ENCODE measurements at places on chromosomes 12 and 14.

GRCh38 chr12:100986595-100987547 is 192.3 kb downstream of the ANO4 start:
- no peak for ATAC-seq

- no peak for ATAC-seq
Measured at GRCh38 chr14:75751296-75751695, 90.2 kb downstream of the TTLL5 start.

DNA sequence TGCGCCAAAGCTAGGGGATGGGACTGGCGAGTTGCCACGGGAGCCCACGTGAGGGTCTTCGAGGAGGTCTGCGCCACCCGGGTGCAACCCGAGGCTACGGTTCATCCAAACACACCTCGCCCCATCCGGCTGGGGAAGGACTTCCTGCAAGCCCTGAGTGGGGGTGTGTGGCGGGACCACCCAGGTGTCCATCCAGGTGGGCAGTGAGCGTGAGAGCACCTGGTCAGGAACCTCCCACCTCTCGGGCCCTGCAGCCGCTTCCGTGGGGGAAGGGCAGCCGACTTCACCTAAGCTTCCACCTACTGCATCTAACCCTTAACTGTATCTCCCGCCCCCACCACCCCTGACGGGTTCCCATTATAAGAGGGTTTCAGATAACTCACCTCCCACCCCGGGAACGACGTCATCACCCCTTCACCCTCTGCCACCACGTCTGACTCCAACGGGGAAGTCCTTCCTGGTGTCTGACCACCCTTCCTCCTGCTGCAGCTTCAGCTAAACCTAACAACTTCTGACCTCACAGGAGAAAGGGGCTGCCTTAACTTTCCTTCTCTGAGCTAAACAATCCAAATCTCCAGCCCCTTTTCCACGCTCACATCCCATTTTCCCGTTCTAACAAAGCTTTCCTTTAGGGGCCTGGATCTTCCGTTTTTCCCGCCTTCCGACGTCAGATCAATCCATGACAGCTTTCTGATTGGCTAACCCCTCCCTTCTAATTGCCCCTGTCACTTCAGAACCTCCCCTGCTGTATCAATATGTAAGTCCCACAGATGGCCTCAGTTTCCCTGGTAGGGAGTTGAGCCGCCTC is 27.4 kb upstream of the SMUG1 start:
- ATAC-seq: no peak

GRCh38 chr14:39203659-39204606 is 28.9 kb downstream of the PNN start:
- peak; percentile 68 for ATAC-seq

DNA sequence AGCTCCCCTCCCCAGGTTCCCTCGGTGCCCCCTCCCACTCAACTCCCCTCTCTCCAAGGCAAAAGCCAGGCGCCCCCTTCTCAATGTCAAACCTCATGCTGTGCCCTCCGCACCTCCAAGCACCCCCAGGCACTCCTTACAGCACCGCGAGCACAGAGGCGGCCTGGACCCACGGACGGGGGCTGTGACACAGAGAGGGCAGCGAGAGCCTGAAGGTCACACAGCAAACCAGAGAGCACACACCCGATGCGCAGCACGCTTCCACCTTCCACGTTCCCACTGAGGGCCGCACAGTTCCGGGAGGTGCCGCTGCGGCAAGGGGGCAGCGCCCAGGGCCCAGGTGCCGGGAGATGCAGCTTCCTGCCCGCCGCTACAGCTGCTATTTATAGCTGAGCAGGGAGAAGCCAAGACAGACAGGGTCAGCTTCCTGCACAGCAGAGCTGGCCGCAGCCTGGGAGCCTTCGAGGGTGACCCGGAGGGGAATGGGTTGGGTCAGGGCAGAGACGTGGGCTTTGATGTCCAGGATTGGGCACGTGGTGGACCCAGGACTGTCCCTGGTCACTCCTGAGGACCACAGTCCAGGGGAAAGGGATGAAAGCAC is 12.9 kb downstream of the NCOR2 start:
- no peak for ATAC-seq

- no peak for ATAC-seq
Measured at GRCh38 chr12:24138041-24138440, 188.6 kb upstream of the SOX5 start.

DNA sequence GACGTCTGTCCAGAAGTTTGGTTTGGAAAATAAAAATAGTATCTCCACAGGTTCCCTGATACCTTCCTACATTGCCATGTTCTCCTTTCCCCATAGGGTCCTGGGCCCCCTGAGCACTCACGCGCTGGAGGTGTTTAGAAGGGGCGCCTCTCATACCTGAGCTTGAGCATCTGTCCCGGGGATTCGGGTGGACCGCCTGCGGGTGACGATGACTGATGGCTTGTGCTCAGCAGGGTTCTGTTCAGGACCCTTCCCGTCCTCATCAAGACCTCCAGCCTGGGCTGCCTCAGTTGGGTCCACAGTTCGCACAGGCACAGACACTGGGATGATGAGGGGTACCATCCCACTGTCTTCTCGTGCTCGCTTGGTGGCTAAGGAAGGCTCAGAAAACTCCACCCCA is 22.7 kb upstream of the PNMA1 start:
- ATAC-seq: no peak

DNA sequence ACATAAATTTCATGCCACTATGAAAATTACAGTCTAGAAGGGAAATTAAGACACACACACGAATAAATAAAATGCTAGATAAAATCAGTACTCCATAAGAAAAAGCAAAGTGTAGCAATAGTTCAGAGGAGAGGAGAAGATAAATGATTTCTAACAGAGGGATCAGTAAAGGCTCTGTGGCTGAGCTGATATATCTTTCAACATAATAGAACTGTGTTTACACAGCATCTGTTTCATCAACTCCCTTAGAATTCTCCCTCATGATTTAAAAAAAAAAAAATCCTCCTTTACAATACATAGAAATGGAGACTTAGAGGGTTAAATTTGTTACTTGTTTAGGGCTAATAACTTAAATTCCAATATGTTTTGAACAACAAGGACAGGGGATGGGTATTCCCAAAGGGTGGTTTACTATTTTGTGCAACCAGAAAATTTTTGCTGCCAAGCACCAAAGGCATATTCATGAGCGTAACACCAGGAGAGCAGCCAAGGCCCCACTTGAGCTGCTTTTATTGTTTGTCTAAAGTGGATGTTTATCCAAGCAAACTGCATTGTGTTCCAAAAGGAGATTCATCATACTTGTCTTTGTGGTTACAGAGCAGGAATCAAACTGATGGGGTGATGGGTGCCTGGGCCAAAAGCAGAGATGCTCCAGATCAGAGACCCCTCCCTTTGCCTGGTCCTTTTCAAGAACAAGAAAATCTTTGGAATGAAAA is 162.7 kb downstream of the BMP4 start:
- ATAC-seq: no peak

- ATAC-seq: no peak
Measured at GRCh38 chr14:57254884-57255283, 13.8 kb downstream of the EXOC5 start.

DNA sequence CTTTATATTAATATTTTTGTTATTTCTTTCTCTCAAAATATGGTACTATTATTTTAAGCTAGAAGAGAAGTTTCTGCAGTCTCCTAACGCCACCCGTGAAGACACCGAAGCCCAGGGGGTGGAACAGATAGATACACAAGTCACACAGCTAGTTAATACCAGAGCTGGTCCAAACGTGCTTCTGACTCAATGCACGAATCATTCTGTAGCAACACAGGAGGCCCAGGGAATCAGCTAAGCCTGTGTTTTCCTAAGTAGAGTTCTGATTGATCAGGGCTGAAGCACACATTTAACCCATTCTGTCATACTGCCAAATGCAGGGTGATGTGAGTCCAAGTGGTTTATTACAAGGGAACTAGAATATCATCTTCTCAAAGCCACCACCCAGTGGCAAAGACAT is 116.9 kb upstream of the PWP1 start:
- ATAC-seq: no peak

- no peak for ATAC-seq
Measured at GRCh38 chr12:42296503-42297109, 29.3 kb downstream of the ZCRB1 start.

GRCh38 chr12:107377596-107378385 is 284.4 kb upstream of the CRY1 start:
- ATAC-seq: no peak

GRCh38 chr12:41014643-41015020 is 173.5 kb upstream of the PDZRN4 start:
- ATAC-seq: no peak

DNA sequence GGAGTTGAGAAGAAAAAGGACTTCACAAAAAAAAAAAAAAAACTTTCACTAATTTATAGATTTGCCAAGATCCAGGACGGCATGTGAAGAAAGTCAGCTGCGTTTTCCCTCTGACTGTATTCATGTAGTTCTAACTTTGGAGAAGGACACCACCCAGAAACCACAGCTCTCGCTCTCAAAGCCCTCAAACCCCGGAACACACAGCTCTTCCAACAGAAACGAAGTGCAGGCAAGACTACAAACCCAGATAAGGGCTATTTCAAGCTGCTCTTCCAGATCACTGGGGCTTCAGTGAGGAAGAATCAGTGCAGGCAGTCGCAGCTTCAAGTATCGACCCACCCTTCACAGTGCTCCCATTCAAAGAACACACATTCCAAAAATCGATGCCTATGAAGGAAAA is 13.2 kb downstream of the KCNH5 start:
- no peak for ATAC-seq

DNA sequence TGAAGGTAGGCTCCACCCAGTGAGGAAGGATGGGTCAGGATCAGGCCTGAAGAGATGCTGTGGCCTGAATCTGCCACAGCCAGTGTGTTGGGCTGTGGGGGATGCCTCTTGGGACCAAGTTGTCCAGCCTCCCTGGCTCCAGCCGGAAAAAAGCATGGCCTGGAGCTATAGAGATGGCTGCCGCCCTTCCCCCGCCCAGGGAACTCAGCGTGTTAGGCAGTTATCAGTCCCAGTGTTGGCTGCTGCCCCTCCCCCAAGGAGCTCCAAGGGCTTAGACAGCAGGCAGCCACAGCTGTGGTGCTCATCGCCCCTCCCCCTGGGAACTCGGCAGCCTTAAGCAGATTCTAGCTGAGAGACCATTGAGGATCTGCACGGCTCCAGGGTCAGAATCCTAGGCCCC is 158.0 kb downstream of the CAPZA3 start:
- ATAC-seq: no peak

DNA sequence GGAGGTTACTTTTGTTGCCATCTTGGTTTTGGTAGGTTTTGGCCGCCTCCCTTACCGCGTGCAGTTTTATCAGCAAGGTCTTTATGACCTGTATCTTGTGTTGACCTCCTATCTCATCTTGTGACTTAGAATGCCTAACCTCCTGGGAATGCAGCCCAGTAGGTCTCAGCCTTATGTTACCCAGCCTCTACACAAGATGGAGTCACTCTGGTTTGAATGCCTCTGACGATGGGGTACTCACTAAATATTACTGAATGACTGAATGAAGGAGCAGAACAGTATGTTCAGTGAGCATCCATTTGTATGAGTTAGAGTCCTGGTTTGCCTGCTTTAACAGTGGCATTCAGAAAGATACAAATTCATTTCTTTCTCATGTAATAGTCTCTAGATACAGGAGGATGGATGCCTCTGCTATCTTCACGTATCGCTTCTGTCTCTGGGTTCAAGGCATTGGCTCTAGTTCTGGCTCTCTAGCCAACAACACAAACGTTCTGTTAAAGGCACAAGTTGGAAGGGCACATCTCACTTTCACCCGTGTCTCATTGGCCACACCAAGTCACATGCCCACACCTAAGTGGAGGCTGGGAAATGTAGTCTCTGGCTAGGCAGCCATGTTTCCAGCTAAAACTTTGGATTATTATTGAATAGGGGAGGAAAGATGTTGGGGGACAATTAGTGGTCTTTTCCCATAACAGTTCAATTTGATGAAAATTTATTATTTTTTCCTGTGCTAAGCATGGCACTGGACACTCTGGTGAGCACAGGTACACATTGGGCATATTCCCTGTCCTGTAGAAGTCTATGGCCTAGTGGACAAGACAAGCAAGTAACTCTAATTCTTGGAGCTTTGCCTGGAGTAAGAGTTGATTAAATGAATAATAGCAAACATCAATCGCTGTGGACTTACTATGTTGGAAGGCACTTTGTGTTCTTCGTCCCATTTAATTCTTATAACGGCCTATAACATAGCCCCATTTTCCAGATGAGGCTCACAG is 75.2 kb upstream of the RPH3A start:
- ATAC-seq: peak; percentile 41

DNA sequence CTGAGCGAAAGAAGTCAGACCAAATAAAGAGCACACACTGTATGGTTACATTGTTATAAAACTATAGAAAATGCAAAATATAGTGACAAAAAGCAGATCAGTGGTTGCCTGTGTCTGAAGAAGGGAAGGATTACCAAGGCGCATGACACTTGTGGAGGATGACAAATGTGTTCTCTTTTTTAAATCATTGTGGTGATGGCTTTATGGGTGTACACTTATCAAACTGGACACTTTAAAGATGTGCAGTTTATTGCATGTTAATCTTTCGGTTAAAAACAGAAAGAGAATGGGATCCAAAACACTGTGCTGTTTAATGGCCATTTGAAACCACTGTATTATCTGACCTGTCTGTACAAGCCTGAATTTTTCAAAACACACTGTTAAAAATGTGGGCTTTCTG is 8.8 kb upstream of the CDK17 start:
- ATAC-seq: no peak

DNA sequence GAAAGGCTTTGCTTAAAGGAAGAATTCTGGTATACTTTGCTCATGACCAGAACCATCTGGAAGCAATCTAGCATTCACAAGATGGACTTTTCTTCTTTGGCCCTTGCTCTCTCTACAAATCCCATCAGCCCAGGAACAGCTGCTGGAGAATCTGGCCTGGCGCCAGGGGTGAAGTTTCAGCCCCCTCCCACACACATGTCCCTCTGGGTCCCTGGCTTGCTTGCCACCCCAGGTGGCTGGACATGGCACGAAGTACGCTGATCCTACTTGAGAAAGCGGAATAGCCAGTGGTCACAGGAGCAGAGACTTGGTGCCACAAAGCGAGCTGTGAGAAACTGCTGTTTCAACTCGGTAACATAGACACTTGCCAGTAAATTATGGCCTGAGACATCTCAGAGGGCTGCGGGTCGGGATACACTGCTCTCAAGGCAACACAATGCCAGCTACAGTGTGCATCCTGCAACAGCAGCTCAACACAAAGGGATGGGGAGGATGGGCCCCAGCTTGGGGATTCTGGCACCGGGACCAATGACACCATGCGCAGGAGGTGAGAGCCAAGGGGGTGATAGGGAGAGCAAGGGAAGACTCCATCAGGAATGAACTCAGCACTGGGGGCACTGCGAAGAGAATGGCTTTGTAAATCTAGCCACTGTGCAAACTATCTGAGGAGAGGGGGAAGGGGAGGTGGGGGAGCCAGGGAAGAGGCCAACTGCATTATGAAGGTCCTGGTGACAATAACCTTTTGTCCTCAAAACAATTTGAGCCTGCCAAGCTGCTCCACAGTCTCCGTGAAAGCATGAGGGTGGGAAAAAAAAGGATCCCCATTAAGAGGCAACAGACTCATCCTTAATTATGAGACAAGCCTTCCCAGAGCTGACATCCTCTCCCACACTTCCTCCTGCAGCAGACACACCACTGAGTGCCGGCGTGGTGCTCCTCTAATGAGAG is 219.9 kb downstream of the PPM1H start:
- ATAC-seq: no peak

GRCh38 chr14:69784942-69785341 is 12.1 kb downstream of the SLC10A1 start:
- ATAC-seq: no peak

- no peak for ATAC-seq
Measured at GRCh38 chr14:72883961-72884360, 9.9 kb downstream of the DPF3 start.
